HuH-7 (cell line): ENCODE measurements at places on chromosomes 4 and X.

- DNase-seq: no peak
Observed at GRCh38 chrX:69562904-69563578, 52.9 kb upstream of the EDA start.

- DNase-seq: no peak
Observed at GRCh38 chrX:916230-916599, 285.6 kb downstream of the SHOX start.

GRCh38 chr4:91621446-91621845 is 682.3 kb upstream of the GRID2 start:
- no peak for DNase-seq

DNA sequence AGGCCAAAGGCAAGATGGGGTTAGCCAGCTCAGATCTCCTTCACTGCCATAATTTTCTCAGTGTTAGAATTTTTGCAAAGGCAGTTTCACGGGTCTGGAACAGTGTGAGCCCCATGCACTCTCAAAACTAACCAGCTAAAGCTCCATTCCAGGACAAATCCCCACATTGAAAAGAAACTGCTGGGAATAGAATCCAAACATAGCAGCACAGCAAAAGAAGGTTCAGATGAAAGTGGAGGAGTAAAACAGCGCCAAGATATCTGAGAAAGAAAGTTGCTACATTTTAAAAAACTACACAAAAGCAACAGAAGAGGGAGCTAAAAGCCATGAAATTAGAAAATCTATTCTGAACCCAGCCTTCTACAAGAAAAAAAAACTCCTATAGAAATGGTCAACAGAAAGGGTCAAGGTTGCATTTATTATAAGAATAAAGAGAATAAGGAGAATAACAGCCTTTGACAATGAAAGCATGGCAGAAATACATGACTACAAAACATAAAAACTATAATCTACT is 39.6 kb upstream of the SLC7A3 start:
- peak; percentile 7 for DNase-seq

DNA sequence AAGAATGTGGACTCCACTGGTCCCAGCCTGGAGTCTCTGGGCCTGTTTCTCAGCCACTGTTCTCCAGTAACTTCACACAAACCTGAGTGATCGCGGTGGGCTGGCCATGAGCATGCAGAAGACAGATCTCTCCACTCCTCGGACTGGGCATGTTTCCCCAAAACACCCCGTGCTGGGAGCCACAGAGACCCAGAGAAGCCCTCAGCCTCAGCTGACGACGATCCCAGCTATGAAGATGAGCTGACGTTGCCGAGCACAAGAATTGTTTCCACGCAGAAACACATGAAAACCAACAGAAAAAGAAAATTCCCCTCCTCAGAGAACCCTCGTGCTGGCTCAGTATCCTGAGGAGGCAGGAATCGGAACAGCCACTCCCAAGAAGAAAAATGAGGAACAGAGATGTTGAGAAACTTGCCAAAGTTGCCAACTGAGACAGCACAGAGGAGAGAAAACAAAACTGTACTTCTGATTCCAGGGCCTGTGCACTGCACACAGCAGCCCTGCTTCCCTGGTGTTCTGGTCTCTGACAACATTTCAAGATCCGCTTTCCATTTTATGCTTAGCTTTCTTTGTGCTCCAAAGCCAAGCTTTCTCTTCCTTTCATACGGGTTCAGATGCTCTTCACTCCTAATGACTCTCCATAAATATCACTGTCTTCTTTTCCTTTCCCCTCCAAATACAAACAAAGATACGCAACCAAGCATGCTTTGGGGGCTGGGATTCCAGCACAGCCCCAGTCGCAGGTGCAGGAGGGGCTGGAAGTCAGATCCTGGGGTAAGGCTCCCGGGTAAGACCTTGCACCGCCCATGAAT is 81.4 kb downstream of the IRF2 start:
- no peak for DNase-seq

DNA sequence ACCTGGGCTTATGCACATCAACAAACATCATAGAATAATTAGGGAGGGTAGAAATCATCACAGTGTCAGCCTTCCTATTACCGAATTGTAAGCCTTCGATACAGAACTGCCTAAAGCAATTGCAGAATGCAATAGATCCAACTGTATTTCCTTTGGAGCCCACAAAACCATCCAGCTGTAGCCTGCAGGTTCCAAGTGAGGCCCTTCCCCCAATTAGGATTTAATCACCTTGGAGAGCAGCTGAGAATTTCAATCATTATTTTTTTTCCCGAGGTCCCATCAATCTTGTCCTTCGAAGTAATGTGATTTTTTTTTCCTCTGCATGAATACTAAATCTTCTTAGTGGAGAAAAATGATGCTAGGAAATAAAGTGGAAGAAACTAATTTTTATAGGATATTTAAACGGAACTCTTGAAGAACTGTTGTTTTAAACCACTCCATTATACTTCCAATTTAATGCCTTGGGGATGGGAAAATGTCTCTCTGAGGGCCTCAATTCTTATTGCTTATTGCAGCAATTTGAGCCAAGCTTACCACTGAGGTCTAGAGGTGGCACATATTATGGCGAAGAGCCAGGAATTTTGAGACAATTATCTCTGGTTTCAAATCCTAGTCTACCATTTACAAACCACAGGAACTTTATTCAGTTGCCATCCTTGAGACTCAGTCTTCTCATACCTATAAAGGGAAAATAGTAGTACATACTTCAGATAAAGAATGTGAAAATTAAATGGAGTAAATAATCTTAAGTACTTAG is 953.4 kb upstream of the IGFBP7 start:
- DNase-seq: no peak

GRCh38 chr4:155676430-155676825 is 9.8 kb downstream of the GUCY1A1 start:
- no peak for DNase-seq

DNA sequence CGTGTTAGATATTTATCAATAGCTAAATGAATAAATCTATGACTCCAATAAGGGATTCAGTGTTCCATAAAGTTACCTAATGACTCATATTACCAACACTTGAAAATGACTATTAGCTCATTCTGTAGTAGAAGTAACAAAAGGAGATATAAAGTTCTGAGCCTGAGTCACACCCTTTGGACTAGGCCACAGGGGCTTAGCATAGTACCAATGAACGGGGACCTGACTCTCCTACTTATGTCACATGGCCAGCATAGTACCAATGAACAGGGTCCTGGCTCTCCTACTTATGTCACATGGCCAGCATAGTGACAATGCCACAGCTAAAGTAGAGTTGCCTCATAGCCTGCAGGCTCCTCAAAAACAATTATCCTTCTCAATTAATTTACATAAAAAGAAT is 43.7 kb downstream of the MAGEB16 start:
- DNase-seq: no peak

- no peak for DNase-seq
Observed at GRCh38 chr4:139858436-139859205, 193.0 kb downstream of the MGST2 start.

DNA sequence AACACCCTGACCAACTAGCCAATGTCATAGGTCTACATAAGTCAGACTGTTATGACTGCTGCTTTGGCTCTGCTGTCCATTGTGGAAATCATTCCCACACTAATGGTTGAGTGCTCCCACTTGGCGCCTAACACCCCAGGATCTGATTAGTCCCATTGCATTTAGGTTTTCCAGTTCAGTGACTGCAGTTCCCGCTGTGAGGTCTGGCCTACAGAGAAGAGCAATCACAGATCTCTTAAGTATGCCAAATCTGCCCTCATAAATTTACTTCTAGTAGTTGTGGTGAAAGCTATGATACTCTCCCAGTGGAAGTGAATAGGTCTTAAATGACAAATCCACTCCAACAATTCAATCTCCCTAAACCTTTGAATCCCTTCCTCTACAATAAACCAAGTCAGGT is 77.3 kb upstream of the IL2 start:
- DNase-seq: no peak

DNA sequence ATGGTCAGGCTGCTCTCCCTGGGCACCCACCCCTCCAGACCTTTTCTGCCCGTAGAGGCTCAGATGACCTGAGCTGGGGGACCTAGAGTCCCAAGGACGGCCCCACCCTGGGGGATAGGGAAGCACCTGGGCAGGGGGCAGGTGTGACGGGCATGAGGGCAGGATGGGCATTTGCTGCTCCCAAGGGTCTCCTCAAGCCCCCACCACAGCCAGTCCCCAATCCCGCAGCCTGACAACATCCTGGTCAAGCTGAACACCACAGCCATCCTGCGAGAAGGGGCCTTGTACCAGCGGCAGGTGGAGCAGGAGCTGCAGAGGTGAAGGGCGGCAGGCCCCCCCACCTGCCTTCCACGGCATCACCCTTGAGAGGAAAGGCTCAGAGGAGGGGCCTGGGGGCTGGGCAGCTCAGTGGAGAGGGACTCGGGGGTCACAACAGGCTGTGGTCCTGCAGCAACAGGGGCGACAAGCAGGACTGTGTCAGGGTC is 17.8 kb upstream of the RNF4 start:
- no peak for DNase-seq

DNA sequence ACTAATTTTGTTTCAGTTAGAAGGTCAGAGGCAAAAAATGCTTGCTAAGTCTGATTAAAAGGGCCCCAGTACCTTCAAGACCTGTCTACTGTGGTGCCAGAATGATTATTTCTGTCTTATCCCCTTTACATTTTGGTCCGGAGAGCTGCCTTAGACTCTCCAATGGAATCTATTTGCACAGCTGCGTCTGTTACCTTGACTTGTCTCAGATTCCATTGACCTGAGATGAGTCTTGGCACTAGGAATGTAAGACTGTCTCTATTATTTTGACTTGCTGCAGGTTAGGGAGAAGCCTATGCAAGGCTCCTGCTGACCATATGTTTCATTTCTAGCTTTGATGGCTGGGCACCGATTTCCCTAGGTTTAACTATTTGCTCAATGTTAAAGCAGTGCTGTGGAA is 457.6 kb downstream of the KCTD8 start:
- no peak for DNase-seq

DNA sequence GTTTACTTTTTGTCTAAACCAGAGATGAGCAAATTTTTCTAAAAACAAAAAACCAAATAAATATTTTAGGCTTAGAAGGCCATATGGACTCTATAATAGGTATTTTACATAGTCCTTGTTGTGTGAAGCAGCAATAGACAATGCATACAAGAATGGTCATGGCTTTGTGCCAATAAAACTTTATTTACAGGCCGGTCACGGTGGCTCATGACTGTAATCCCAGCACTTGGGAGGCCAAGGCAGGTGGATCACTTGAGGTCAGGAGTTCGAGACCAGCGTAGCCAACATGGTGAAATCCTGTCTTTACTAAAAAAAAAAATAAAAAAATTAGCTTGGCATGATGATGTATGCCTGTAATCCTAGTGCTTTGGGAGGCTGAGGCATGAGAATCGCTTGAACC is 227.6 kb downstream of the CBR4 start:
- no peak for DNase-seq

GRCh38 chr4:159227984-159228383 is 125.1 kb downstream of the RAPGEF2 start:
- DNase-seq: peak; percentile 13

- DNase-seq: no peak
Observed at GRCh38 chr4:116342143-116342542, 743.2 kb downstream of the TRAM1L1 start.

GRCh38 chr4:163166041-163166579 is 580 bp downstream of the NAF1 start:
- DNase-seq: peak; percentile 53

DNA sequence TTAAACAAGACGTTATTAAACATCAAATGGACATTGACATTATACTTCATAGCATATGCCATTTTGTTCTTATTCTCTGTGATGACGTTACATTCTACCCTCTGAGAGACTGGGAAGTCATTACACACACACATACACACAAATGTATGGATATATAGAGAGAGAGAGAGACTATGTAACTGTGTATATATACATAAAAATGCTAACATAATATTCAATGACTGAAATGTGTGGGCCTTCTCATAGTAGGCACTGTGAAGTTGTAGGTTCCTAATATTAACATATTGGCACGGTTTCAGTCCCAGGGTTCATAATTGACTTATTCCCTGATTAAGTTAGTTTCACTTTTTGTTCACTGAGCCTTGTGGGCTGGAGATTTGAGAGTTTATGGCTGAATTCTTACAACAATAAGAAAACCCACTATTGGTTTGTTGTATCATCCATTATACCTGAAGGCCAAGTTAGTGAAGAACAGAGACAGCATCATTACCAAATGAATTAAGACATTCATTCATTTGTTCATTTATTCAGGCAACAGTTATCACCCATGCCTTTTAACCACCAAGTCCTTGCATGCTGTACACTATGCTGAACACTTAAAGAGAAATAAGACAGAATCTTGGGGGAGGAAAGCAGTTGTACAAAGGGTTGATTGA is 68.5 kb downstream of the GAB1 start:
- DNase-seq: no peak

DNA sequence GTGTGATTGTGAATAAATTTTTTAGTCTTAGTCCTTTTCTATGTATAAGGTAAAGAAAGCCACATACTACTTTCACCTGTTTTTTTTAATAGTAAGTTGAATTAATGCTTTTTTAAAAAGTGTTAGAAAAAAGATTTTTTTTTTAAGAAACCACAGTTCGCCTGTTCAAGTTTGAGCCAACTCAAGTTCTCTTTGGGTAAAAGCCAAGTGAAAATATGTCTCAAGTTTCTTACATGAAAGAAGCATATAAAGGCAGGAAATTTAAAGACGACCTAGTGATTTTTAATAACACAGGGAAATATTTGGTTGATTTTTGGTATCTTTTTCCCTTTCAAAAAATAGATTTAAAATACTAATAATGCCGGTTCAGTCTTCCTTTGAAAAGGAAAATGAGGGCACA is 369.9 kb upstream of the NR3C2 start:
- DNase-seq: no peak

DNA sequence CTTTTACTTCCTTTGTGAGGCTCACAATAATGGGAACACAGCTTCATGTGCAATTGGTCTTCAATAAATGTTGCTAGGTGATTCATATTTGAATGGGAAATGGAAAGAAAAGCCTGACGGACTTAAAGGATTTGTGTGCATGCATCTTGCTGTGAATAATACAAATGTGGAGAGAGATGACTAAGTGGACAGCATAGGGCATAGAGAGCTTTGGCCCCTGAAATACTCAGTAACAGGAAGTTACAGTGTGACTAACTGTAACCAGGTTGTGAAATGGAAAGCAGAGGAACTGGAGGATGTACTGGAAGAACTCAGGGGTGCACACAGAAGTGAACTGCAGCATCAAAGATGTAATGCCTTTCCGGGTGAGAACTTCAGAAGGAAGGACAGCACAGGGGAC is 206.7 kb downstream of the MGST2 start:
- no peak for DNase-seq

- no peak for DNase-seq
Observed at GRCh38 chr4:165472943-165473676, 94.3 kb downstream of the CPE start.
